ENCODE measurements at places on chromosomes 5 and 9.
A peak's percentile ranks its signal among the peaks of the same experiment; 100 is the strongest.

GRCh38 chr9:18261181-18261580 lies 212.8 kb upstream of the ADAMTSL1 start:
- no peak for DNase-seq

DNA sequence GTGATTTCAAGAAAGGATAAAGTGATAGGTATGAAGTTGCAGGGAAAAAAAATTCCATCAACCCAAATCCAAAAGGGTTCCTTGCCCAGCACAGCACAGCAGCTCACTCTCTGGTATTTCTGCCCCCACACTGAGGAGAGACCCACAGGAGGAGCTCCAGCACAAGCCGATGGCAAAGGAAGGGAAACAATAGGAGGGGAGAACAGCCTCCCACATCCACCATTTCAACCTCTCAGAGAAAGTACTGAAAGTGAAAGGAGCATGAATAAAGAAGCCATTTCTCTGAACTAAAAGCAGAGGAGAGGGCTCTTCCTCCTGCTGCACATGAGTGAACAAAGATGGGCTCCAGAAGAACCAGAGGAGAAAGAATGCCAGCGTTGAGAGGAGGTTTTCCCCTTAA lies 54.9 kb upstream of the ZSWIM6 start:
- no peak for DNase-seq

DNA sequence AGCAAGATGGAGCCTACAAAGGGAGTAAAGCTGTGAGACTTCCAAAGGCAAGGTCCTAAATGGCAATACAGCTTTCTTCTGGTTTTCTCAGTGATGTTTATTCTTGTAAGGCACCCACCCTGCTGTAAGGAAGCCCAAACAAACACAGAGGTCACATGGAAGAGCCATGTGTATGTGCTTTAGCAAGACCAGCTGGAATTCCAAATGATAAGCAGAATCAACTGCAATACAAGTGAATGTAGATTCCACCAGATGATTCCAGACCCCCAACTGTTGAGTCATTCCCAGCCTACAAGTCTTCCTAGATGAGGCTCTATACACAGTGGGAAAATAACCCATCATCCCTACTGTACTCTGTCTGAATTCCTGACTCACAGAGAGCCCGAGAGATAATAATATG lies 122.8 kb downstream of the DEPDC1B start:
- no peak for DNase-seq

DNA sequence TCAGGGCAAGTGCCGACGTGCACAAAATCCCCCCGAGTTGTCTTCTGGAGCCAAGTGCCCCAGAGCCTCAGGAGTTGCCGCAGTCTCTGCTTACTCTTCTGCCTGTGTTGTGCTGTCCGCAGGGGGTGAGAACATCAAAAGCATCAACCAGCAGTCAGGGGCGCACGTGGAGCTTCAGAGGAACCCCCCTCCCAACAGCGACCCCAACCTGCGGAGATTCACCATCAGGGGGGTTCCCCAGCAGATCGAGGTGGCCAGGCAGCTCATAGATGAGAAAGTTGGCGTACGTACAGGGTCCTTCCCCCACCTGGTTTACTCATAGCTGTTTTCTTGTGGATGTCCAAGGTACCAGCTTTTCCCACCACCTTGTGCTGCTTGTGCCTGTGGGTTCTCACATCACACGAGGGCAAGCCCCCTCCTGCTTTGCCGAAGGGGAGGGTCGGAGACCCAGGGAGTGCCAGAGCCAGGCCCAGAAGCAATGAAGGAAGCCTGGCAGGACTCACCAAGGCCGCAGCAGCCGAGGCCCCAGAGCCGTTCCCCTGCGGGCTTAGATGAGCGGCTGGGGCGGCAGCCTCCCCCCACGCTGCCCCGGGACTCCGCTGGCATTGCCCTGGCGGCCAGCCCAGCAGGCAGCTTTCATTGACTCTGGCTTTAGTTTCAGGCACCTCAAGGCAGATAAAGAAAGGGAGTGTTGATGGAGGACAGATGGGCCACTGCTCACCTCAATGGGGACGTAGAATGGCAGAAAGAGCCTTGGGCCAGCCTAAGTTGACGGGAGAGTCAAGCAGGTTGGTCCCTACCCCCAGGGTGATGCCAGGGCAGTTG lies 33.7 kb upstream of the PRDM12 start:
- DNase-seq = no peak

- DNase-seq = no peak
Observed at GRCh38 chr9:133340256-133340655, 4.3 kb upstream of the SURF6 start.

DNA sequence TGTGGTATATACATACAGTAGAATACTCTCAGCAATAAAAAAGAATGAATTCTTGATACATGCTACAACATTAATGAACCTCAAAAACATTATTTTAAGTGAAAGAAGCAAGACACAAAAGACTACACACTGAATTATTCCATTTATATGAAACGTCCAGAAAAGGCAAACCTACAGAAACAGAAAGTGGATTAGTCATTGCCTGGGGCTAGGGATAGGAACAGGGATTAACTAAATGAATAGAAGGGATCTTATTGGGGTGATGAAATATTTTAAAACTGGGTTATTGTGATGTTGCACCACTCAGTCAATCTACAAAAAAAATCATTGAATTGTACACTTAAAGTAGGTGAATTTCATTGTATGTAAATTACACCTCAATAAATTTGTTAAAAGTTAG lies 326.7 kb downstream of the PIK3R1 start:
- DNase-seq = no peak

GRCh38 chr5:141870871-141871270 lies 7.3 kb downstream of the PCDH1 start:
- no peak for DNase-seq

GRCh38 chr5:145510324-145510723 lies 324.8 kb downstream of the PRELID2 start:
- DNase-seq = peak; percentile 39

DNA sequence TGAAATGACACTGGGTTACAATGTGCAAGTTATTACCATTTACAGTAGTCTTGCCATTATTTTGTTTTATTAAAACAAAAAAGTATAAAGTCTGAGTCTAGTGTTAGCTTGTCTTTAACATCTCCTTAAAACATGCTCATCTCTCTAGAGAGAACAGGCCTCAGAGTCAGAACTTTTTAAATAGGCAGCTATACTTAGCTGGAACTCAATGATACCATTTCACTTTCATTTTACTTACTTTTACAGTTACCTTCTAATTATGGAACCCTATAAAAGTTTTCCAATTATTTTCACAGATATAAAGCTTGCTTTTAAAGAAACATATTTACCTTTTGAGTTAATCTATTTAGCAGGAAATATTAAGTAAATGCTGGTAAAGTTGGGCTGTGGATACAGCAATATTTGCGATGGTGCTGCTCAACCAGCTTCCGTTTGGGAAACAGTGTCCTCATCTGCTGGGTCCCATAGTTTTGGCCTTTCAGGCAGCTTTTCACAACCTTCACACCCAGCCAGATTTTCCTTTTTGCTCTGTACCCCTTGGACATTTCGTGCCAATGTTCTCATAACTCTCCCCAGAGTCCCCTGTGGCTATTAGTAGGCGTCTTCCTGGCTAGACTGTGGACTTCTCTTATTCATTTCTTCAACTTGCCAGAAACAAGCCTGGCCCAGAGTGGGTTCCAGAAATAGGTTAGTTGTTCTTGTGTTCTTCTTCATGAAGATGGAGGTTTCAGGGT lies 36.3 kb upstream of the UBTD2 start:
- no peak for DNase-seq

DNA sequence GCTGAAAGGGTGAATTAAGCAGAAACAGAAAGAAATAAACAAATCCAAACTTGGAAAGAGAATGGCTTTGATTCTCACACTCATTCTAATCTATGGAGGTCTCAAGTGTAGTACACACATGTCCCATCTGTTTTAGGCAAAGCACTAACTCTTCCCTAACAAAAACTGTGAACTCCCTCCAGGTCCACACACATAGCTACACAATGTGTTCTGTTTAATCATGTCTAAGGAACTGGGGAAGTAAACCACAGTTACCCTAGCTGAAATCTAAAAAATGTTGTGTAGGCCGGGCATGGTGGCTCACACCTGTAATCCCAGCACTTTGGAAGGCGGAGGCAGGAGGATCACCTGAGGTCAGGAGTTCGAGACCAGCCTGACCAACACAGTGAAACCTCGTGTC lies 118.7 kb upstream of the FST start:
- no peak for DNase-seq

- DNase-seq = no peak
Observed at GRCh38 chr9:127611603-127611898, 526 bp upstream of the STXBP1 start.

DNA sequence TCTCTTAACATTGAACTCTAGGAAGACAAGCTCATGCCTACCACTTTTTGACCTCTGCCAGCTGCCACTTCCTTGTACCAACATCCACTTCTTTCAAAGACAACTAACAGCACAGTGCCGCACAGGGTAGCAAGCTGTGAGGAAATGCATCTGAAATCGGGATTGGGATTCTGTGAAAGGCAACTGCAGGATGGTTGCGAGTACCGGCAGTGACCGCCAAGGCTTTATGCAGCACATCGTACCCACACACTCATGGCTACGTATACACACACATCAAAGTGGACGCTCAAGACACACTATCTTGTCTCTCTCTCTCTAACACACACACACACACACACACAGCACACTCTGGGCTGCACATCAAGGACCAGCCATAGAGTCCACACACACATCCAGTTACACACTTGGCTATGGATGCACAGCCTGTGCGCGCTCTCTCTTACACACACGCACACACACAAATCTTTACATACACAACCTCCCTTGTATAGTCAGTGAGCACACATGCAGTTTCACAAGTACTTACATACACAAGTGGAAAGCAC lies 964 bp downstream of the HTR4 start:
- DNase-seq = no peak

- no peak for DNase-seq
Observed at GRCh38 chr9:70923961-70924360, 197.5 kb downstream of the TRPM3 start.

DNA sequence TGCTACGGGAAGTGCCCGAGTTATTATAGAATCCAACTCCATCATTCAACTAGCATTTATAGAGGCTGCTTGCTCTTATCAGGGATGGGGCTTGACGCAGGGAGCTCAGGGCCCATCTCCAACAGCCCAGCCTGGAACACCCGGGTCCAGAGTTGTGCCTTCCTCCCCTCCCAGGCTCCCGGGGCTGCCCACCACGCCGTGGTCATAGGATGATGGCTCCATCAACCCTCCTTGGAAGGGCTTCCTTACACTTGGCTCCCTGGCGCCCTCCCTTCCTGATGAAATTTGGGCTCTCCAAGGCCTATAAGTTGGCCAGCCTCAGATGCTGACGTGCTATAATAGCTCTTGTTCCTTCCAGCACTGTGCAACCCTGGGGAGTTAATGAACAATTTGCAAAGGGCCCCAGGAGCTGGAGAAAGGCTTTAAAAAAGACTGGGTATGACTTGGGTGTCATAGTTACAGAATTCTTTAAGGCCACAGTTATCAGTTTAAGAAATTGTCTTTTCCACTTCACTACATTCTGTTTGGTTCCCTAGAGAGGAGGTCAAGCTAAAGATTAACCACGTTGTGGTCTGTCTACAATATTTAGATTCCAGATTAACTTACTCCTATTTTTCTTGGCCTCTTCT lies 42.5 kb upstream of the GADD45G start:
- peak; percentile 69 for DNase-seq

DNA sequence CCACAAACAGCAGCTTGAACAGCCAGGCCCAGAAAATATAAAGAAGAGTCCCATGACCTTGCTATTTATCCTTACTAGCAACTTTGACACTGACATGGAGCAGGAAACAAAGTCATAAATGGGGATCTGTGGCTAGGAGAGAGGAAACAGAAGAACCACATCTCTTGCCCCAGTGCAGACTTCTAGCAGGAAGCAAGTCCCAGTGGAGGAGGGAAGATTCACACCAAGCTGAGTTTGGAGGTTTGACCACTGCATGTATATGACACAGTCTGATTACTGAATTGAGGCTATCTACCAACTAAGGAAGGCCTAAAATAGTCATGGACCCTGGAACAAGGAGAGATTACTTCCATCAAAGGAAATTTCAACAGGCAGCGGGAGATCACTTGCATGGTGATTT lies 51.4 kb downstream of the CDH6 start:
- DNase-seq = no peak

DNA sequence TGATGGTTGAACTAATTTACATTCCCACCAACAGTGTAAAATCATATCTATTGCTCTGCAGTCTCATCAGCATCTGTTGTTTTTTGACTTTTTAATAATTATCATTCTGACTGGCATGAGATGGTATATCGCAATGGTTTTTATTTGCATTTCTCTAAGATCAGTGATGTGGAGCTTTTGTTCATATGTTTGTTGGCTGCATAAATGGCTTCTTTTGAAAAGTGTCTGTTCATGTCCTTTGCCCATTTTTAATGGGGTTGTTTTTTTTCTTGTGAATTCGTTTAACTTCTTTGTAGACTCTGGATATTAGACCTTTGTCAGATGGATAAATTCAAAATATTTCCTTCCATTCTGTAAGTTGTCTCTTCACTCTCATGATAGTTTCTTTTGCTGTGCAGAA lies 115.2 kb upstream of the CDH12 start:
- no peak for DNase-seq

DNA sequence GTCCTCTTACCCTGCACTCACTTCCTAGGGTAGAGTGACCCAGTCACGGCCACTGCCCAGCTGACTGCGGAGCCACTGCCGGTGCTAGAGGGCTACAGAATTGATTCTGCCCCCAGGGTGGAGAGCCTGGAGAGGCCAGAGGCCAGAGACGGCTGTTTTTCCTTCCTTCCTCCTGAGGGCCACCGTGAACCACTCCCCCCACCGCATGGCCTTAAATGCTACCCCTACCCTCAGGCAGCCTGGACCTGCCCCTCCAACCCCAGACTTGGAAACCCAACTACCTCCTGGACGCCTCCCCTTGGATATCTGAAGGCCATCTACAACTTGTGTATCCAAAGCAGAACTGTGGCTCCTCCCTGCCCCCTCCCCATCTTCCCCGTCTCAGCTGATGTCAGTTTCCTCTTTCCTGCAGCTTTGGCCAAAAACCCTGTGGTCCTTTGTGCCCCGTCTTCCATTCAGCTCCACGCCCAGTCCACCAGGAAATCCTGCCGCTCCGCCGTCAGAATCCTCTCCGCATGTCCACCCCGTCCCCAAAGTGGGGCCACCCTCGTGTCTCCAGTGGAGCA lies 16.3 kb downstream of the SH2D3C start:
- no peak for DNase-seq

DNA sequence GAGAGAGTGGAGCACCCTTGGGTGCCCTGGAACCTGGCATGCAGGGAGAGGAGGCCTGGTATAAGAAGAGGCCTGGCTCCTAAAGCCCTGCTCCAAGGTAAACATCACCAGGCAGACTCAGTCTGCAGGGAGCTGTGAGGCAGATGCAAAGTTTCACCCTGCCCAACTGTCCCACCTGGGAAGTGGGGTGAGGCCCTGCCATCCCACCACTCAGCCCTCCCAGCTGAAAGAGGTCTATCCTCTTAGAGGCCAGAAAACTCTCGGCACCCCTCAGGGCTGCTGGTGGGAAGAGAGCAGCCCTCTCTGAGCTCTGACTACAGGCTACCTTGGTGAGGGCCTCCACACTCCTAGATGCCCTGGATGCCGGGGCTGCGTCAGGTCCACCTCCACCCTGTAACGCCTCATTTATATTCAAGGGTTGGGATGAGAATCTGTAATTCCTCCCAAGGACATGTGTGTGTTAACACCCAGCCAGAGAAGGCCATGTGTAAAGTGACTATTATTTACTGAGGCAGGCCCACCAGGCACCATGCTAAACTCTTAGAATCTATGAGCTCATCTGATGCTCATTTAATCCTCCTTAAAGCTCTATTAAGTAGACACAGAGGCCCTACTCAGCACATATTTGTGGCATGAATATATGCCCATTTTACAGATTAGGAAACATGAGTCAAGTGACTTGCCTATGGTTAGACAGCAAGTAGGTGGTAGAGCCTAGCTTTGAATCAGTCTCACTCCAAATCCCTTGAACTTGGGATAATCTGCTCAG lies 205.9 kb downstream of the FSTL4 start:
- no peak for DNase-seq

GRCh38 chr5:98349251-98349989 lies 424.0 kb upstream of the RGMB start:
- peak; percentile 1 for DNase-seq

Data from kidney epithelial cell (primary cell).